ENCODE measurements at places on chromosomes 16 and 17.

DNA sequence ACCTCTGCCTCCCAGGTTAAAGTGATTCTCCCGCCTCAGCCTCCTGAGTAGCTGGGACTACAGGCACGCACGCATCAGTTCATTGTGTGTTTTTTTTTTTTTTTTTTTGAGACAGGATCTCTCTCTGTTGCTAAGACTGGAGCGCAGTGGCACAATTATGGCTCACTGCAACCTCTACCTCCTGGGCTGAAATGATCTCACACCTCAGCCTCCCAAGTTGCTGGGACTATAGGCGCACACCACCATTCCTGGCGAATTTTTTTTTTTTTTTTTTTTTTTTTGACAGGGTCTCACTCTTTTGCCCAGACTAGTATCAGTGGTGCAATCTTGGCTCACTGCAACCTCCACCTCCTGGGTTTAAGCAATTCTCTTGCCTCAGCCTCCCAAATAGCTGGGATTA is 17.8 kb upstream of the RAPGEFL1 start:
- no peak for DNase-seq

GRCh38 chr16:52953215-52953614 is 99.5 kb downstream of the CHD9NB start:
- no peak for DNase-seq

GRCh38 chr17:44362459-44362948 is 1.1 kb downstream of the FAM171A2 start:
- no peak for DNase-seq

GRCh38 chr16:46756772-46757171 is 8.6 kb upstream of the MYLK3 start:
- DNase-seq = no peak

GRCh38 chr17:76545918-76546555 is 6.2 kb downstream of the PRCD start:
- no peak for DNase-seq
